ENCODE measurements at places on chromosomes 16 and 17.

DNA sequence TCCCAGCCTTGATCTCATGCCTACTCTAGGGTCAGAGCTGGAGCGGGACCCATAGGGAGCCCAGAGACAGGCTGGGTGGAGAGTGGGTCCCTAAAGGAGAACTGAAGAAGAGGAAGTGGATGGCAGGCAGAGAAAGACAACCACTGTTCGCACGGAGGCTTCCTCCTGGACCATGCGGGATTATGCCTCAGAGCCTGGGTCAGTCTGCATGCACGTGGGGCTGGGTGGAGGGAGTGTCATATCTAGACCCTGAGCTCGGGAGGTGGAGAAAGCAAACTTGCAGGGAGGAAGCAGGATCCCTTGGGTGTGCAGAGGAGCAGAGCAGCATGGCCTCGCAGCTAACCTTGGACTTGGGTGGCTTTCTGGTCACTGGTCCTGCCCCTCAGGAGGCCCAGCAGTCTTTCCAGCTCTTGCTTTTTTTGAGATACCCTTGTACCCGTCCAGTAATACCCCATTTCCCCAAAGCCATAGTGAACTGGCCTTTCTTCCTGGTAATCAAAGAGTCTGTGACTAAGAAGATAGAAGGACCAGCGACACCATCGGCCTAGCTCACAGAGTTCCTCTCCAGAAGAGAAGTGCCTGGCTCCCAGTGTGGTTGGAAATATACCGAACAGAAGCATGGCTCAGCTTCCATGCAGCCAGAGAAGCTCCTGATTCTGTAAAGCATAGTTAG, 344.2 kb downstream of the CPPED1 start:
- peak; percentile 73 for DNase-seq

DNA sequence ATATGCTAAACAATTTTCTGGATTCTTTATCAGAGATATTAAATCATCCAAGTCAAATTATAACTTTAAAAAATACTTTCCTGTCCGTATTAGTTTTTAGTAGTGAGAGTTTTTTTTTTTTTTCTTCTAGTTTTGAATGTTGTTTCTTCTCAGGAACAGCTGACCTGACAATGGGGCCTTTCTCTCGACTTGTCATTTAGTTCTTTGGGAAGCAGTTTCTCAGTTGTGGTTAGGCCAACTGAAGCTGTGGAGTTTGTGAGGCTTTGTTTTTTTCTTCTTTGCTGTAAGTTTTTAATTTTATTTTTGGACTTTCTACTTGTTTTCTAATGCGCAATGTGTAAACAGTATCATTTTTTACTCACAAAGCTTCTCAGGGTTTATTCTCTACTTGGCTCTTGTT, 140.8 kb downstream of the FTO start:
- DNase-seq, result no peak

- peak; percentile 73 for DNase-seq
These were observed 169.8 kb downstream of the PITPNC1 start for GRCh38 chr17:67546578-67547527.

DNA sequence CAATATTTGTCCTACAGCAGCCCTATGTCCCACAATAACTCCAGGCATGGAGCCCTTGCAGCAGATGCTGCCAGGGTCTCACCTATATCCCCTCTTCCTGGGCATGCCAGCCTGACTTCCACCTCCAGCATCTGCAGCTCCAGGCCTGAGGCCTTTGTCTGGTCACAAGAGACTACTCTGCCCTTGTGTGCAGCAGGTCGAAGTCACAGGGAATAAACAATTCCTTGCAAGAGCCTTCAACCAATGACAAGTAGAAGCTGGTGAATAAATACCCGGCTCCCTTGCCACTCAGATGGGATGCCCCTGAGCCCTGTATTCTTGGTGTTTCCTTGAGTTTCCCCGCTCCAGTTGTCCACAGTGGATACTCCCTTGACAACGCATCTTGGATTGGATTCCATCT, 23.0 kb downstream of the CES1 start:
- no peak for DNase-seq

DNA sequence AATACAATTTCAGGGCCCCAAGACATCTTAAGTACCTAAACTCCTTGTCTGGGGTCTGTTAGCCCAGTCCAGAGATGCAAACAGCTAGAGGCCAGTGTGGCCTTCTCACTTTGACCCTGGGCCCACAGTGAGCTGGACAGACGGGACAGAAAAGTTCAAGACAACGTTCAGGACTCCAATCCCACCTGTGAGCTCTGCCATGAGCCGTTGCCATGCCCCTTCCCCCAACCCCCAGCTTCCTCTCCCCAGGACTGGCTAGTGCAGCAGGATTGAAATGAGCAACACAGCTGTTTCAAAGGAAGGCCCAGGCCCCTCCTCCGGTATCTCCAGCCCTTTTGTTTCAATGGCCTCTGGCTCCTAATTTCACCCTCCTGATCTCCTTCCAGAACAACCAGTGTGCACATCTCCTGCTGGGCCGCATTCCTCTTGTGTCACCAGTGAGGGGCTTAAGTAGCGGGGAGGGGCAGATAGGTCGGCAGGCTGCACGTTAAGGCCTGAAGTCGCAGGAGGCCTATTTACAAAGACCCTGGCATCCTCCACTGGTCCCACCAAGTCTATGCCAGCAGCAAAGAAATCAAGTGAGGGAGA, 11.3 kb downstream of the AXIN2 start:
- no peak for DNase-seq

GRCh38 chr17:6862825-6863224, 31.3 kb upstream of the TEKT1 start:
- no peak for DNase-seq

DNA sequence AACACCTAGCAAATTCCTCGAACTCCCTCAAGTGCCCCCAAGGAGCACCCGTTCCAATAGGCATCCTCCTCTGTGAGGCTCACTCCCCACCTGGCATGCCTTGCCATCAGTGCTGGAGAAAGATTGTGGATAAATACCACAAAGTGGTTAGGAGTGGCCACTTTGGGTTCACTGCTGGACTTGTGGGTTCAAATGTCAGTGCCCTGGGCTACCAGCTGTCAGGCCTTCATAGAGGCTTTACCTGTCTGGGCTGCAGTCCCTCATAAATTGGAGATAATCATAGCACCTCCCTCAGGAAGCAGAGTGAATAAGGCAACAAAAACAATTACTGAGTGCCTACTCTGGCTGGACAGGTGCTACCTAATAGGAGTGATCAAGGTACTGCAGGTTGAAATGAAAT, 1.5 kb upstream of the SYT17 start:
- DNase-seq, result peak; percentile 85

DNA sequence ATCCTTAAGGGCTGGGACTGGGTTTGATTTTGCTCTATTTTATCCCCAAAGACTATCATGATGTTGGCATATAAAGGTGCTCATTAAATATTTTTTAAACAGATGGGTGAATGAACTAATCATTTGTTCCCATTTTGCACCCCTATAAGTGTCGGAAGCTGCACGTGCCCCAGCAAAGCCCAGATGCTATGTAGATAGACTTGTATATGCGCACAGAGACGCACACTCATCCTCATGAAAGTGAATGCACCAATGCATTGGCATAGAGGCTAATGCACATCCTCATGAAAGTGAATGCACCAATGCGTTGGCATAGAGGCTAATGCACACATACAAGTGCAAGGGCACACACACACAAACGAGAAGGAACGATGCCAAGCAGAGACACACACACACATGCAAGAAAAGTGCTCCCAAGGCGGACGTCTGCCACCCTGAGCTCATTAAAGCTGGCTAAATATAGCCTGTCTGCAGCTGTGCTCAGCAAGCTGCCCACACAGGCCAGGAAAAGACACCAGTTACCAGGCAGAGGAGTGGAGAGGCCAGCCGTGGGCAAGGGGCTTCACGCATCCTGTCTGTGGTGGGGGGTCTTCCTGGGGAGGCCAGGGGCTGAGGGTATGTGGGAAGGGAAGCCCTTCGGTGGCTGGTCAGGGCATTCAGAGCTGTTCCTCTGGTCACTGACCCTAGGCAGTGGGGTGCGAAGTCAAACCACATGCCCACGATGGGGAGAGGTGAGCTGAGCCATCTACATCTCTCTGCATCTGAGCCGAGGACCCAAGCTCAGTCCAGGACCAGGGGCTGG, 52.6 kb downstream of the PIMREG start:
- peak; percentile 18 for DNase-seq

DNA sequence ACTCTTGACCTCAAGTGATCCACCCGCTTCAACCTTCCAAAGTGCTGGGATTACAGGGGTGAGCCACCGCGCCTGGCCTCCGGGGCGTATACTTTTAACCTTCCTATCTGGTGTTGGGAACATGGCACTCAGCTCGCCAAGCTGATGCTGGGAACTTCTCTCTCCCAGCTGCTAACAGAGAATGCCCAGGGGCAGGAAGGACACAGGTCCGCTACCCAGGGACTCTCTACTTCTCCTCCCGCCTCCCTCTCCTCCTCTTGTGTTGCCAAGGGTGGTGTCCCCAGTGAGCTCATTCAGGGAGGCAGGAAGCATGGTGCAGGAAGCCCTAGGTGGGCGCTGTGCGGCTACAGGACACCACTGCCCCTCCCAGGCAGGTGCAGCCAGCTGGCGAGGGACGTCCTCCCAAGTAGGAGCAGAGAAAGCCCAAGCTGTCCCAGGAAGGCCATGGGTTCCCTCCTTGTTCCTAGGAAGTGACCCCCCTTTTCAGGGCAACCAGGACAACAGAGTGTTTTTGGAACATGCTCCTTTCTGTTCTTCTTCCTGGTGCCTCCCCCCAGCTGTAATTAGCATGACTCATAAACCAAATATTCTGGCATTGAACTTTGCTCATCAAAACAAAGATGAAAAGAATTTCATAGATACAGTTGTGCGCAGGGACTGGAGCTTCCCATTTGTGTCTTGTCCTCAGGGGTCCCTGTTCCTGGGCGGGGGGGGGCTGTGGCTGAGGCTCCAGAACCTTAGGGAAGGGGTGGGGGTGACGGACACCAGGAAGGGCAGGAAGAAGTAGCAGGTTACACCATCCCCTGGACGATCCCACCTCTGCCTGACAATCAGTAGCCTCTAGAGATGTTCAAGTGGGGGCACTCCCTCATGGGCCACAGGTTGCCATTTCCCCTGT, 2.7 kb downstream of the C1QTNF1 start:
- DNase-seq, result peak; percentile 35

GRCh38 chr16:67919622-67920221, 11.9 kb downstream of the CTRL start:
- no peak for DNase-seq

DNA sequence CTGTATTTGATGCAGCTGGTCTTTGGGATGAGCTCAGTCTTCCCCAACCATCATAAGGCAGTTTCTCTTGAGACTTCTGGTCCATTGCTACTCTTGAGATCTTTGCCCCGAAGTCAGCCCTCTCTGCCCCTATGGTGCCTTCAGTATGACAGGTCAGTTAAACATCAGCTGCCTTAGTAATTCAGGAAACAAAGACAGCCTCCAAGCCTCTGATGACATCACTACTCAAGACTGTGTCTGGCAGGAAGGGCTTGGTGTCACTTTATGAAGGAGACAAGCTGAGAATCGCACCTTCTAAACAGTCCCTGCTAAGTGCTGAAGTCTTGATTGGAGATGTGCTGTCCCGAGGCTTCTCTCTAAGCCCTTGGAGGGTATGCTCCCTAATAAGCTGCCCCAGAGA, 104.9 kb upstream of the TBX2 start:
- DNase-seq, result no peak

- DNase-seq, result no peak
These were observed 188.5 kb downstream of the MSI2 start for GRCh38 chr17:57444682-57445450.

DNA sequence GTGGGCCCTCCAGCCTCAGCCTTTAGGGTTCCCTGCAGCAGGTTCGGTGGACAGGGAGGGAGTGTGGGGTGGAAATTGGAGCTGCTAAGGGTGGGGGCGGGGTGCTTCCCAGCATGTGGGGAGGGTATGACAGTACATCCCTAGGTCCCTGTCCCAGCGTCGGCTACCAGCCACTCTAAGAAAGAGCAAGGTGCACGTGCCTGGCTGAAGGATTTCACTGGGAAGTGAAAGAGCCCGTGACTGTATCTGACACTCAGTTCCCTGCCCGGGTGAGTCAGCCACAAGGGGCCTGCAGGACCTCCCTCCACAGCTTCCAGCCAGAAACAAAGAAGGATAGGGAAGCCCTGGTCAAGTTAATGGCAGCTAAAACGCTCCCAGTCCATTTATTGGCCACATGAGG, 4.1 kb downstream of the SNRNP25 start:
- no peak for DNase-seq

DNA sequence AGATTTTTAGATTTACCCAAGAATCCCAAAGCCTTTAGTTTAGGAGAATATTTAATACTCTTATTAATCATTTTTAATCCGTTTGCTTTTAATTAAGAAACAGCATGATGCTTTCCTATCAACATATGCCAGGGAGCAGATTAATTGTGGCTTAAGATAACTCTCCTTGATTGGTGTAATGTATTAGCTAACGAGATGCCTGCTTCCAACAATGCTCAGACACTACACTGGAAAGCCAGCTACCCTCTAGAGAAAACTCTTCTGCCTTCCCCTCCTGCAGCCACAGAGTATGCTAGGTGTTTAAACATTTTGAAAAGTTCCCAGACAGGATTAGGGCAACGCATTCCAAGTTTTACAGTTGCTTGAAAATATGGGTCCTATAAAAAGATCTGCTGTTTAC, 142.2 kb downstream of the AATF start:
- DNase-seq, result no peak

GRCh38 chr16:9192746-9193145, 101.3 kb downstream of the HAPSTR1 start:
- DNase-seq, result no peak
